ENCODE measurements at places on chromosomes 13 and 19.

DNA sequence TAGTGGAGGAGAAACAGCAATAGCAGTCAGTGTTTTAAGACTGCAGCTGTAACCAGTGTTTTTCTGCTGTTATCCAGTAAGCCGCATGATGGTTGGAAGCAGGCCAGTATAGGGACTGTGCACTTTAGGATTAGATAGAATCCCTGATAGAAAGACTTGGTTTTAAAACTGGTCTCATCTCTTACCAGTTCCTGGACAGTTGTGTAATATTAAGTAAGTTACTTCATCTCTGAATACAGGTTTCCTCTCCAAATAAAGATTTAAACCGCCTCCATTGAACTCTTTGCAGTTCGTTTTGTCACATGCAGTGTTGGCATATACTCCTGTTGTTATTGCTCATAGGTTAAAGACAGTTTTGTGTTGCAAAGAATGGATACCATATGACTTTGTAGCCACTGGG, 25.6 kb downstream of the URI1 start:
- DNase-seq = peak; percentile 66

DNA sequence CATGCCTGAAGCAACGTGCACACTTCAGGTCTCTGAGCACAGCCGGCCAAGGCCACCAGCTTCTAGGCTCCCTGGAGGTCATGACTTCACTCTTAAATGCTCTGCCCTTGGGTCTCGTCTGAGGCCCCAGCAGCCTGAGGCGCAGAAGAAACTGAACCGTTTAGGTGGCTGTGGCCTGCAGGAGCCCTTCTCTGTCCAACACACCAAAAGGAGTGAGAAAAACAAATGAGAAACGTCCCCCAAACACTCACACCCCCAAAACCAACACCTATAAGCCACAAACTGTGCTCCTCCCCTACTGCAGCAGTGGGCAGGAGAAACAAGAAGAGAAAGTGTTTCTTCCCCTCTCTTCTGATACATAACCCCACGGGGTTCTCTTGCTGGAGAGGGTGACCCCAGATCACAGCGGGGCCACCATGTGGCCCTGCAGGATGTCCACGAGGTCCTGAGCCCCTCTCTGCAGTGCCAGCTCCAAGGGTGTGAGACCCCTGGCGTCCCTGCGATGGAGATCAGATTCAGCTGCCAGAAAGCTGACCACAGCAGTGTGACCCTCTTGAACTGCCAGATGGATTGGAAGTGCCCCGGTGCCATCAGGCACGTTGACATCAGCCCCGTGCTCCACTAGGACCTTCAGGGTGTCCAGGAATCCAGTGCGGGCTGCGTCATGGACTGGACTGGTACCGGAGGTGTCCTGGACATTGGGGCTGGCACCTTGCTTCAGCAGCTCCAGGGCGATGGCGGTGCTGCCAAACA, 1.0 kb upstream of the KRI1 start:
- DNase-seq = no peak

GRCh38 chr13:47647001-47647400, 354.1 kb downstream of the SUCLA2 start:
- no peak for DNase-seq

- DNase-seq = no peak
Observed at GRCh38 chr13:98913741-98914140, 64.1 kb downstream of the DOCK9 start.

DNA sequence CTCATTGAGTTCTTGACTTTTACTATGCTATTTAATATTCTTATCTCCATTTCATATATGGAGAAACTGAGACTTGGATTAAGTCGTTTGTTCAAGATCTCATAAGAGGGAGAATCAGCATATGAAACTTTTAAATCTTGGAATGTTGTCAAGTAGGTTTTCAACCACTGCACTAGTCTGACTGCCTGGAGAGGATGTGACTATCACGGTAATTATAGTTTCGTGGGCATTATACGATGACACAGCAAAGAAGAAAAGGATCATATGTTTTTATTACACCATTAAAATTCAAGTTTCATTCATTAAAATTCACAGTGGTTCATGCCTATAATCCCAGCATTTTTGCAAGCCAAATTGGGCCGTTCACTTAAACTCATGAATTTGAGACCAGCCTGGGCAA, 555.2 kb downstream of the SLITRK1 start:
- no peak for DNase-seq

DNA sequence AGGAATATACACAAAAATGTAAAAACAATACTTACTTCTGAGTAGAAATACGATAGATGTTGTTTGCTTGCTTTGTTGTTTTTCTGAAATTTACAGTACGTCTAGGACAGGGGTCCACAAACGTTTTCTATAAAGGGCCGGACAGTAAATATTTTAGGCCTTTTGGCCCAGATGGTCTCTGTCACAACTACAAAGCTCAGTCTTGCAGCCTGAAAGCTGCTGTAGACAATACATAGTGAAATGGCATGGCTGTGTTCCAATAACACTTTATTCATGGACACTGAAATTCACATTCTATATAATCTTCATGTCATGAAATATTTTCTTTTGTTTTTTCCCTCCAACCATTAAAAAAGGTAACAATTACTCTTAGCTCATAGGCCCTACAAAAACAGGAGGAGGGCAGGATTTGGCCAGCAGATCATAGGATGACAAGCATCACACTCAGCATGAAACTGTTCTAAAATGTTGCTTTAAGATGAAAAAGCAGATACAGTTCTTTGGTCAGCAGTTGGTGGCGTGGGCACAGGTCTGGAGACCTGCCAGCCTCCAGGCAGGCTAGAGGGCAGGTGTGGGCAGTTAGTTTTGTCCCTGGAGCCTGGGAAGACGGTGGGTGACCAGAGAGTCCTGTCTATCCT, at the start of gene EDDM13:
Gene EDDM13, plus strand, starts transcription at position 588 of the 638 bp plus-strand sequence. CDS start 87 bp downstream, outside the sequence.
- DNase-seq = no peak

GRCh38 chr19:37507167-37507464, 377 bp downstream of the ZNF793 start:
- DNase-seq = no peak

- DNase-seq = no peak
Observed at GRCh38 chr13:113457510-113457909, 4.2 kb upstream of the ADPRHL1 start.

GRCh38 chr13:35210261-35210660, 266.2 kb downstream of the MAB21L1 start:
- DNase-seq = peak; percentile 3

- no peak for DNase-seq
Observed at GRCh38 chr19:14478113-14478545, 3.0 kb upstream of the PTGER1 start.

DNA sequence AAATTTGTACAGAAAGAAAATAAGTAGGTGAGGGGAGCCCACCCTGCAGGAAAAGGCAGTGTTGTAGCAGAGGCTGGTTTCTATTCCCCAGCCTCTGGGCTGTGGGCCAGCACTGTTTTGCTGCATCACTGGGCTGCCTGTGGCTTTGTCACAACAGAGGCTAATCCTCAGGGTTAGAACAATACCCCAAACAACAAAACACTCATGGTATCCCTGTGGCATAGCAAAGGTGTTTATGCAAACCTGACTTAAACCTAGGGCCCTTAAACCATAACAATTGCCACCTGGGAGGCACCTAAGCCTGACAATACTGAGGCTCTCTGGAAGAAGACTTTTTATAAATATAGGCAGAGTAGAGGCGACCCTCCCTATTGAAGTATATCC, 314.7 kb downstream of the OLFM4 start:
- no peak for DNase-seq

GRCh38 chr13:36362914-36363313, 16.7 kb upstream of the SPART start:
- DNase-seq = no peak

DNA sequence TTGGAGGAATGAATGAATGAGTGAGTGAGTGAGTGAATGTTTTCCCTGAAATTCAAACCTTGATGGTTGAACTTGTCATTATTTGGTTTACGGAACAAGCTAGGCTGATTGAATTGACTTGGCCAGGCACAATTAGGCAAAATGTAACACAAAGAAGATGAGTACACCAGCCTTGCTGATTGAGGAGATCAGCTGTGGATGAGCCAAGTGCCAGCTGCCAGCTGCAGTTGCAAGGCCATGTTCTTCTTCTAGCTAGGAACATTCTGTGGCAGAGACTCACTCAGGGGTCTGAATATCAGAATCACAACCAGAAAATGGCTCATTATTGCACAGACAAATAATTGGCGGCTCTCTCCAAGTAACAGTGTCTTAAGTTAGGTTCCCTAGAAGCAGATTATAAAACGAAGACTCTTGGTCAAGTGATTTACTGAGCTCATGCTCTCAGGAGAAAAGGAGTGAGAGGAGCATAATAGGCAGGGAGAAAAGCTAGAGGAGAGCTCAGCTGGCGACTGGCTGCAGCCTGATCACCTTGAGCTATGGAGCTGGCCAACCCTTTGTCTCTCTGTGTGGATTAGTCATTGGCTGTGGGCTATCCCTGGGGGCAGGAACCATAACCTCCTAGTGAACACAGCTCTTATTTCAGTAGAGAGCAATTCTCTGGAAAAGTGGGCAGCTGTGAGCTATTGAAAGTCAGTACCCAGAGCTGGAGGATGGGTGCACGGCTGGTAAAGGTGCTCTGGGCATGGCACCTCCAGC, 225.3 kb upstream of the SERP2 start:
- DNase-seq = peak; percentile 9

DNA sequence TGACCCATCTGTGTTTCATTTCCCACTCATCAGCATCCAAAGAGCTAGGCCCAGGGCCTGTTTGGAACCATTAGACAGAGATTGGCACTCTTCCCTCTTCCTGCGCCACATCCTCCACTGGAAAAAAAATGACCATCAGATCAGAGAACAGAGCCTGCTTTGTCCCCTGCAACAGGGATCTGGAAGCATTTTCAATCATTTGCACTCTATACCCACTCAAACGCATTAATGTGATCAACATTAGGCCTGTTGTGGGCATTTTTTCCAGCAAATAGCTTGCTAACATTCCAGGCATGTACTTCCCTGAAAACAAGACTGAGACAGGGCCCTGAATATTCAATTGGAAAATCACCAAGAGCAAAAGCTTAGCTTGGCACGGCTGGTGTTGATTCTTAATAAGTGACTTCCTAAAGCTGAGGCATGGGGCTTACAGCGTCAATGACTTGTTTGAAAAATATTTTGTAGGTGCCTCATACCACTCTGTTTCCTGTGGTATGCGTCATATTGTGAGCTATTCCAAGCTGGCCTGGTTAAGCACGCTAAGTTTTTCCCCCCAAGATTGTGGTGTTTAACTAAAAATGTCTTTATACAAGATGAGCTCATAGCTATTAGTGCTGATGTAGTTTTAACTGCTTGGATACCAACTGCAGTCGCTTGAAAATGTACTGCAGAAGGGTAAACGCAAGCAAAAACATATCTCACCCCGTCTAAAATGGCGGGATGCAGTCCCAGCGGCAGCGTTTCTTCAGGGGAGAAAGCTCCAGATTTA, 404.4 kb downstream of the SPRY2 start:
- DNase-seq = peak; percentile 99

- DNase-seq = peak; percentile 93
Observed at GRCh38 chr19:38683393-38684077, 36.1 kb downstream of the ACTN4 start.

- DNase-seq = no peak
Observed at GRCh38 chr19:41845001-41845050, at the start of gene DMRTC2. Gene DMRTC2 (plus strand): TSS chr19:41845042. CDS start chr19:41847429, 2,387 bp downstream.

DNA sequence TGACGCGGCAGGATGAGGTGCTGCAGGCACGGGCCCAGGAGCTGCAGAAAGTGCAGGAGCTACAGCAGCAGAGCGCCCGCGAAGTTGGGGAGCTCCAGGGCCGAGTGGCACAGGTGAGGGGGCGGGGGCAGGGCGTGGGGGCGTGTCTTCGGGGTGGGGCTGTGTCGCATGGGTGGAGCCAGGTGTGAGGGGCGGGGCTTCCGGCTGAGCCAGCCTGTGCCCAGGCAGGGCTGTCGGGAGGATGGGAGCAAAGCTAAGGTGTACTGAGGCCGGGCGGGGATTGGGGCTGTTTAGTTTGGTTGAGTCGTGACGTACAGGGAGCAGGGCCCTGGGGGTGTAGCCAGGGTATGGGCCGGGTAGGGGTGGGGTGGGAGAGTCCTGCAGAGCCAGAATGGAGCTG, 62.3 kb downstream of the KCNC3 start:
- DNase-seq = no peak

DNA sequence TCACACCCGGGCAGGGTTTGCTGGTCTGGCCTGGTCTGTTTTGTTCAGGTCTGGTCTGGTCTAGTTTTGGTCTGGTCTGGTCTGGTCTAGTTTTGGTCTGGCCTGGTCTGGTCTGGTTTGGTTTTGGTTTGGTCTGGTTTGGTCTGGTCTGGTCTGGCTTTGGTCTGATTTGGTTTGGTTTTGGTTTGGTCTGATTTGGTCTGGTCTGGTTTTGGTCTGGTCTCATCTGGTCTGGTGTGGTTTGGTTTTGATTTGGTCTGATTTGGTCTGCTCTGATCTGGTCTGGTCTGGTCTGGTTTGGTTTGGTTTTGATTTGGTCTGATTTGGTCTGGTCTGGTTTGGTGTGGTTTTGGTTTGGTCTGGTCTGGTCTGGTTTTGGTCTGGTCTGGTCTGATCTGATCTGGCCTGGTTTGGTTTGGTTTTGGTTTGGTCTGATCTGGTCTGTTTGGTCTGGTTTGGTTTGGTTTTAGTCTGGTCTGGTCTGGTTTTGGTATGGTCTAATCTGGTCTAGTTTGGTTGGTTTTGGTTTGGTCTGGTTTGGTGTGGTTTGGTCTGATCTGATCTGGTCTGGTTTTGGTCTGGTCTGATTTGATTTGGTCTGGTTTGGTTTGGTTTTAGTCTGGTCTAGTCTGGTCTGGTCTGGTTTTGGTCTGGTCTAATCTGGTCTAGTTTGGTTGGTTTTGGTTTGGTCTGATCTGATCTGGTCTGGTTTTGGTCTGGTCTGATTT, 14.4 kb upstream of the F2RL3 start:
- DNase-seq = no peak

DNA sequence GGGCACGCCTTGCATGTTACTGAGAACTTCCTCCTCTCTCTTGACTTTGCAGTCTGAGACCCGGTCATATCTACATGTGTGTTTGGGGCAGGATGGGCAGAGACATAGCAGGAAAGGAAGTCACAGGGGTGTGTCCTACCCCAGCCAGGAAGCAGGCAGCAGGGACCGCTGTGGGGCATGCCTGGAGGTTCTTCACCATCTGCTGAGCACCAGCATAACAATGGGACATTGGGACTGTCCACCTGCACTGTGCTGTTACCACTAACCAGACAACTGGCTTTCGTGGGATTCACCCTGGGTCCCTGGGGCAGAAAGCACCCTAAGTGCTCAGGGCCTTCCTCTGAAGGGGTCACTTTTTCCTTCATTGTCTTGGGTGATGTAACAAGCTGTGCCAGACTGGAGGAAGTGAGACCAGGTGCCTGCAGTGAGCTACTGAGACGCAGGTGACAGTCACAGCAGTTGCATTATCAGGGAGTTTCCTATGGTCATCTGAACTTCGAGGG, 2.6 kb upstream of the HAUS5 start:
- DNase-seq = no peak

- DNase-seq = no peak
Observed at GRCh38 chr13:88937384-88937783, 1266.2 kb downstream of the SLITRK5 start.

GRCh38 chr13:67228031-67228430, 2.1 kb downstream of the PCDH9 start:
- peak; percentile 17 for DNase-seq

DNA sequence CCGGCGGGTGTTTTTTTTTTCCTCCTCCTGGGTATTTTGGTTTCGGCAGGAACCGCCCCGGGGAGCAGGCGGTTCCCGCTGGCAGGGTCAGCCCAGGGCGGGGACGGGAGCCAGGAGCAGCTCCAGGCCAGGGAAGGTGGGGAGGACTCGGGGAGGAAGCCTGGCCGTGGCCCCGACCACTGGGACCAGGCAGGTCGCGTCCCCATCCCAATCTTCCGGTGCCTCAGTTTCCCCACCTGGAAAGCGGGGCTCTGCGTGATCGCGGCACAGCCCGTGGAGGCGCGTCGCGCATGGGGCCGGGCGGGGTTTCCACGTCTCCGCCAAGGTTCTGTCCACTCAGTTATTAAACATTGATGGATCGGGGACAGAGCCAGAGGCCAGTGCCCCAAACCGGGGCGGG, 34.8 kb downstream of the IL12RB1 start:
- DNase-seq = no peak

Measured in iris pigment epithelial cell (primary cell).